Activated naive CD4-positive, alpha-beta T cell treated with Interleukin-2 at 50 U/mL for 16 hours (primary cell): ENCODE measurements at places on chromosomes 1 and 21.

DNA sequence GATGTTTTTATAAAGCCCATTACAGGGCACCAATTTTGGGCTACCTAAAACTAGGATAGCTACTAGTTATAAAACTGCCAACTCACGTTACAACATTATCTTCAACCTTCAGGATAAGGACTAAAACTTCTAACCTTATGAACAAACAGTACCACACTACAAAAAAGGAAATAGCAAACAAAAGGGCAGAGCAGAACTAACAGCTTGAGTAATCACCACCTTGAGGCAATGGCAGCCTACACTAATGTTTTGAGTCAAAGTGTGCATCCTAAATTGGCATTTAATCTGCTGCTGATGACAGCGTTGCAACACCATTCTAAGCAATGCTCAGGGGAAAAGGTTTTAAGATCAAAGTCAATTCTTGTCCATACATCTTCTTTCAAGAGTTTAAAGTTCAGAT, 27.2 kb downstream of the PTP4A2 start:
- no peak for DNase-seq

GRCh38 chr1:26281971-26282370, 2.1 kb downstream of the SH3BGRL3 start:
- DNase-seq: no peak

GRCh38 chr1:37255868-37256267, 218.5 kb upstream of the ZC3H12A start:
- DNase-seq: no peak

- DNase-seq: no peak
Measured at GRCh38 chr1:235052067-235053008, 76.3 kb downstream of the TOMM20 start.

DNA sequence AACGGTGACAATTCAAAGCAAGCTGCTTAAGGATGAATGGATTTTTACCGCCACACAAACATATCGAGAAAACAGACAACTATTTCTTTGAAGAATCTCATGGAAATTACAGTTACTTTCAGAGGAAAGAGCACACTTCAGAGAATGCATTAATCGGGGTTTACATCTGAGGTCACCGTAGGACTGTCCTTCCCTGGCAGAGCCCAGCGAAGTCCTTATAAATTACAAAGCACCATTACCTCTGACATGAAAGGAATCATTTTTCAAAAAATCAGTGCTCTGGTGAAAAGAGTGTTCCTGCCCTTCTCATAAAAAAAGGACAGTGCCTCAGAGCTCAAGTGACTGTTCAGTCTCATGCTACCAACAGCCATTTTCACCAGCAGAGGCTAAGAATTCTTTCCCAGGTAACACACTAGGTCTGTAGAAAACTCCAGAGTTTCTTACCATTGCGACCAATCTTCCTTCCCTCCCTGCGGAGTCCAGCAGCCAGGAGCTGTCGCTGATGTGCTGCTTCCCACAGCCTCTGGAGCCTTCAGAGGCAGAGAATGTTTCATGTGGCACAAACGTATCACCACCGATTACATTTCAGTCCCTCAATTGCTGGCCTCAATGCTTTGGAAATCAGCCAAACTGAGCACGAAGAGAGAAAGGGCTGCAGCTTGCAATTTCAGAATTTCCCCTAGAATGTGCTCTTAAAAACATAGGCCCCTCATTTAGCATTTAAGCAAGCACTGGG, 75.4 kb downstream of the PLD5 start:
- no peak for DNase-seq

- no peak for DNase-seq
Measured at GRCh38 chr21:38139380-38140168, 117.2 kb upstream of the KCNJ15 start.

DNA sequence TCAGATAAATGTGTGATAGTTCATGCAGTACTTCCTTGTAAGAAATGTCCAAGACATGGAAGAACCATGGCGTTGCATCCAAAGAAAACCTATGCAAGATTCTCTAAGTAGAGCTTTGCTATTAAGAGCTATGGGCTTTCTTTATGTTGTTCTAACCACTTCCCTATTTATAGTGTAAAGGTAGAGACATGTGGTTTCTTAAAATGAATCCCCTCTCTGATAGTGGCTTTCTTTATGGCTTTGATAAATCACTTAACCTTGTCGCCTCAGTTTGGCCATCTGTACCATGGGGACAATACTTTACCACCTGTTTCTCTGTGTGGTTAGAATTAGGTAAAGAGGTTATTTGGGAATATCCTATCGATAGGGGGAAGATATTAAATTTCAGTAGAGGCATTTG, 305.5 kb downstream of the NFIA start:
- no peak for DNase-seq

DNA sequence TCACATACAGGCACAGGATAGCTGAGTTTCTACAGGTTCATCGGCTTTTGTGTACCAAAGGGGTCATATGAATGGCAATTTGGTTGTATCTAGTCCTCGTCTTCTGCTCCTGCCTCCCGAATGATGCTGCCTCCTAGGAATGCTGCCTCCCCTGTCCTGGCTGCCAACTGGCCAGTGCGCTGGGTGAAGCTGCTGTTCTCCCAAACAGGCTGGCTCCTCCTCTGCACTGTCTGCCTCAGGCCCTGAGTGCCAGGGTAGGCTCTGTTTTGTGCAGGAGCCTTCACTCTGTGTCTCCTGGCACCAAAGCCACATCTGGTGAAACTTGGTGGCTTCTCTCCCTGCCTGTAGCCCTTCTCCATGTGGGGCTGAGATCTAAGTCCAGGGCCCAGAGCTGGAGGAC, 60.3 kb downstream of the RHOU start:
- no peak for DNase-seq
